ENCODE measurements at places on chromosomes 1 and 21. TPM values are rescaled to one million over a fixed set of nuclear protein-coding genes. Genes with fewer than 3 reads are reported as not detected.

RNF223 gene
- 147 TPM for total RNA-seq

DMBX1 gene
- 2.4 TPM for total RNA-seq

GPR25 gene
- not detected for total RNA-seq

IPP gene
- total RNA-seq, result 8.8 TPM

RIMS3 gene
- 4.2 TPM for total RNA-seq

NPHP4 gene
- 23.8 TPM for total RNA-seq

FBXO2 gene
- total RNA-seq, result 15.3 TPM

RRP15 gene
- 39.3 TPM for total RNA-seq

CRYAA gene
- not detected for total RNA-seq

ANKRD65 gene
- 0.18 TPM for total RNA-seq

VHLL gene
- 1.1 TPM for total RNA-seq

HAO2 gene
- not detected for total RNA-seq

SAMD13 gene
- total RNA-seq, result 1.1 TPM

DNA sequence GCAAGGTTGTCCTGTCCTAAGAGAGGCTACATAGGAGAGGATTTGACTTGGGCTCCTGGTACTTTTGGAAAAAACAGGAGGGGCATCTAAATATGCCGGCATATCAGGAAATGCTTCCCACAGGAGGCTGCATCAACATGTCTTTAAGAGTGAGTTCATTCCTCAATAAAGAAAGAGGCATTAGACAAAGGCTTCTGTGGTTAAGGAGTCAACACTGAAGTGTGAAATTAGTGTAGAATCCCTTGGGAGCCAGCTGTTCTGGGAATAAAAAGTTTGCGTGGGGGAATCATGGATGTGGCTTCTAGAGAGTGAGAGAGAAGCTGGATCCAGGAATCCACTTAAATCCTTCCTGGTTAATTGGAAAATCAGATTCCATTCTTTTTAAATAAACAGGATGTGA, 69.5 kb downstream of the DNM3 start:
- peaks cover 7% of the 10 kb centered on the region for H3K4me1 ChIP-seq
- no peak overlapping the region for H3K27ac ChIP-seq
- peaks cover 44% of the 10 kb centered on the region for H3K27me3 ChIP-seq
- no peak for DNase-seq

- H3K36me3 ChIP-seq, result no peaks in the 10 kb centered on the region
- H3K27me3 ChIP-seq, result peaks cover 3% of the 10 kb centered on the region
- peak within 1 kb of the TSS; percentile 88 for H3K27ac ChIP-seq
- peak; percentile 55 for DNase-seq
Measured at GRCh38 chr1:89363638-89364536, at the start of gene GBP6. Gene GBP6 (plus strand): TSS chr1:89364059. CDS start chr1:89368552, 4,493 bp downstream.

- DNase-seq, result no peak
- no peaks in the 10 kb centered on the region for H3K27me3 ChIP-seq
- H3K27ac ChIP-seq, result no peak overlapping the region
- peaks cover 27% of the 10 kb centered on the region for H3K36me3 ChIP-seq
- H3K4me3 ChIP-seq, result no peak overlapping the region
- H3K4me1 ChIP-seq, result peaks cover 7% of the 10 kb centered on the region
Measured at GRCh38 chr1:227775841-227776240, 39.6 kb upstream of the PRSS38 start.

DNA sequence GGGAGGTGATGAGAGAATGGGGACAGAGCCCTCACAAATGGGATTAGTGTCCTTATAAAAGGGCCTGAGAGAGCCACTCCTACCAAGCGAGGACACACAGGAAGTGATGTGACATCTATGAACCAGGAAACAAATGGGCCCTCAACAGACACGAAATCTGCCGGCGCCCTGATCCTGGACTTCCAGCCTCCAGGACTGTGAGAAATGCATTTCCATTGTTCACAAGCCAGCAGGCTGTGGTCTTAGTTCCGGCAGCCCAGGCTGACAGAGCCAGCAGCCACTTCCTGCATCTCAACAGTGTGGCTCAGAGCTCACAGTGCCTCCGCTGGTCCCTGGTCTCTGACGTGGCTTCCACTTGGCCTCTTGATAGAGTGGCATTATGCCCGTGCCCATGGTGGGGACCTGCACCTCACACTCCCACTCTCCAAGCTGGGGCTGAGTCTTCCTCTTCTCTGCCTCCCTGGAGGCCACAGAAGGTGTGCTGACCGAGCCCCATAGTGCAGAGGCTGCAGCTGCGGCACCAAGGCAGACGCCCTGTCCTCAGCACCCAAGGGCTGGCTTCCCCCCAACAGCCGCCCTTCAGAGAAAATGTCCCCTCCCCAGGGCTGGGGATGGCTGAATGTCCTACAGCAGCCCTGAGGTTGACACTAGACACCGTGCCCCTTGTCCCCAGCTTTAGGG, 44.9 kb downstream of the ACOT7 start:
- peak overlapping the region; percentile 88 for H3K27ac ChIP-seq
- H3K36me3 ChIP-seq, result peaks cover 3% of the 10 kb centered on the region
- peaks cover 40% of the 10 kb centered on the region for H3K4me1 ChIP-seq

DNA sequence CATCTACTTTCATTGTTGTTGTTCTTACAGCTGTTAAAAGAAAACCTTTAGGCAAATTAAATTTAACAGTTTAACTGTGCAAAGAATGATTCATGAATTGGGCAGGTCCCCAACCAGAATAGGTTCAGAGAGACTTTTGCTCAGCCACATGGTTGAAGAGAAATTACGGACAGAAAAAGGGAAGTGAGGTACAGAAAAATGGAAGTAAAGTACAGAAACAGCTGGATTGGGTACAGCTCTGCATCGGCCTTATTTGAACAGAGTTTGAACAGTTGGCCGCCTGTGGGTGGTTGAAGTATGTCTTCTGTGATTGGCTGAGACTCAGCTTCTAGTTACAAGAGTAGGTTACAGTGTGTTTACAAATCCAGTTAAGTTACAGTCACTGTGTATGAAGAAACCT, 210.1 kb downstream of the FGGY start:
- H3K27ac ChIP-seq, result peak overlapping the region; percentile 52
- peaks cover 19% of the 10 kb centered on the region for H3K4me1 ChIP-seq
- DNase-seq, result peak; percentile 64
- no peaks in the 10 kb centered on the region for H3K36me3 ChIP-seq
- no peaks in the 10 kb centered on the region for H3K27me3 ChIP-seq
- 0 out of 2 replicates have a peak overlapping the region, but pooled peaks have one; percentile 3 for H3K4me3 ChIP-seq

GRCh38 chr1:204858363-204858821, 12.3 kb upstream of the NFASC start:
- no peaks in the 10 kb centered on the region for H3K36me3 ChIP-seq
- no peak overlapping the region for H3K27ac ChIP-seq
- peak; percentile 68 for DNase-seq
- peaks cover 43% of the 10 kb centered on the region for H3K27me3 ChIP-seq
- H3K4me1 ChIP-seq, result peaks cover 6% of the 10 kb centered on the region

DNA sequence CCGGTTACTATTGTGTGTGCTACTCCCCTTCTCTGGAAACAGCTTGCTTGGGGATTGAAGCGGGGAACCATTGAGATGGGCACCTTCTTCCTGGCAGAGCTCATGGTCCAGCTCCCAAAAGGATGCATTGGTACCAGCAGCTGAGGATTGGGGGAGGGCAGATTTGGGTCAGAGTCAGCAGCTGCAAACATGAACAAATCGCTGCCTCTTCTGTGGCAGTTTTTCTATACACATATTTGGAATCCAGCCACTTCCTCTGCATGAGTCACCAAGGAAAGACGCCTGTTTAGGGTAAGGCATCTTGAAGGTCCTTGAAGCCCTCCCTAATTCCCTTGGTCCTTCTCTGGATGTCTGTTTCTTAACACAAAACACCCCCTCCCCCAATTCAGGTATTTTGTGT, 104.7 kb downstream of the DAB1 start:
- H3K27me3 ChIP-seq, result 0 out of 2 replicates have a peak, but pooled peaks cover 2% of the 10 kb centered on the region
- no peaks in the 10 kb centered on the region for H3K4me1 ChIP-seq
- DNase-seq, result peak; percentile 46
- H3K36me3 ChIP-seq, result no peaks in the 10 kb centered on the region
- no peak overlapping the region for H3K4me3 ChIP-seq

- peaks cover 63% of the 10 kb centered on the region for H3K36me3 ChIP-seq
- H3K27ac ChIP-seq, result no peak overlapping the region
- no peaks in the 10 kb centered on the region for H3K27me3 ChIP-seq
- DNase-seq, result no peak
- no peak overlapping the region for H3K4me3 ChIP-seq
Measured at GRCh38 chr1:30977511-30977910, 69.0 kb upstream of the SDC3 start.

DNA sequence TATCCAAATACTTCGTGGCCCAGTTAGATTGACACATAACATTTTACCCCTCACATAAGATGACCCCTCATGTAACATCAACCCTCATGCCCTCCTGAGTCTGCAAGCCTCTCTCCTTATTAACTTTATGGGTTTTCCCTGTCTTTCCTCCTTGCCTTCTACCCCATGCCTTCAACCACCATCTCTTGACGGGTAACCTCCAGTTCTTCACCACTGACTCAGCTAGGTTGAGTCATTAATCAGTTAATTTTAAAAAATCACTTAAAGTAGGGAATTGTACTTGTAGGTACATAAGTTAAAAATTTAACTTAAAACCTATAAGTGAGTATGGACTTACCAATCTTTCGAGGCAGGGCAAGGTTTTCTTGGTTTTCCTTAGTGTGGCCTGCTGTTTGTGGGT, 330.7 kb downstream of the CAMTA1 start:
- H3K27ac ChIP-seq, result no peak overlapping the region
- H3K4me1 ChIP-seq, result no peaks in the 10 kb centered on the region
- DNase-seq, result no peak
- no peak overlapping the region for H3K4me3 ChIP-seq
- H3K27me3 ChIP-seq, result peaks cover 67% of the 10 kb centered on the region

DNA sequence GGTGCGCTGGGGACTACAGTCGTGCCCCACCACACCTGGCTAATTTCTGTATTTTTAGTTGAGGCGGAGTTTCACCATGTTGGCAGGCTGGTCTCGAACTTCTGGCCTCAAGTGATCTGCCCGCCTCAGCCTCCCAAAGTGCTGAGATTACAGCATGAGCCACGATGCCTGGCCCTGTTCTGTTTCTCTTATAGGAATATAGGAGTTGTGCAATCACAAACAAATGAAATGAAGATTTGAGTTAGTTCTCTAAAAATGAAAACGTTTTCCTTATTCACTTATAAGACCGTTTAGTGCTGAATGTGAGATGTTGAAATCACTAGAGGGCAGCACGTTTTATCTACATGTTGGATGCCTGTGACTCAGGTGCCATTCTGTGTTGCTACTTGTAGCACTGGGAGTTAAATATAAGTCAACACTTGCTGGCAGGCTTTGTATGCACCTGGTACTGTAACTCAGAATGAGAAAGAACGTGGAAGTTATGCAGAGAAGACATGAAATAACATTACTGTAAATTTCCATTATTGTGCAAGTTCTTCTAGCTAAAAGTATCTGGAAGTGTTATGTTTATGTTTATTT, 45.8 kb downstream of the MIGA1 start:
- H3K4me1 ChIP-seq, result peaks cover 15% of the 10 kb centered on the region
- H3K27me3 ChIP-seq, result no peaks in the 10 kb centered on the region
- DNase-seq, result peak; percentile 74
- no peak overlapping the region for H3K4me3 ChIP-seq

DNA sequence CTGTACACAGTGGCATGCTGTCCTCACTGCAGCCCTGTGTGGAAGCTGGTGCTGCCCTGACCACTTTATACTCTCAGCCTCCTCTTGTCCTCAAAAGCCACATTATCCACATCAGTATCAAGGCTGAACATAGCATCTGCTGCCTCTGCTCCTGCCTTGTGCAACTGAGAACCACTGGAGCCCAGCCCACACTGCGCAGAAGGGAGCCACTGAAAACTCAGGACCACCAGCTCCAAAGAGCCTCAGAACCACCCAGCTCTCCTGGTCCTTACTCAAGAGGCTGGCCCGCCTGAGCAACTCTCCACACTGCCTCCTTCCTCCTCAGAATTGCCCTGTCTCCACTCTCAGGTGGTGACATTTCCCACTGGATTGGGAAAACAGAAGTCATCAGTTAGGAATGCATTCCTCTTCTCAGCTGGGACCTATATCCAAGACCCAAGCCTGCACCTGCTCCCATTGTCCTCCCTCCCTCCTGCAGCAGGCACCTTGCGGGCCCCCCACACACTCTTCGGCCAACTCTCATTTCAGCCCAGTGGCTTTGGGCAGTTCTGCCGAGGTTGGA, 7.0 kb upstream of the KISS1 start:
- H3K27me3 ChIP-seq, result no peaks in the 10 kb centered on the region
- peak; percentile 79 for DNase-seq
- peaks cover 36% of the 10 kb centered on the region for H3K4me1 ChIP-seq
- H3K36me3 ChIP-seq, result no peaks in the 10 kb centered on the region

- H3K27ac ChIP-seq, result no peak overlapping the region
- no peak overlapping the region for H3K4me3 ChIP-seq
- H3K27me3 ChIP-seq, result no peaks in the 10 kb centered on the region
- DNase-seq, result peak; percentile 67
- no peaks in the 10 kb centered on the region for H3K36me3 ChIP-seq
Measured at GRCh38 chr1:183685112-183685713, 32.1 kb upstream of the APOBEC4 start.

DNA sequence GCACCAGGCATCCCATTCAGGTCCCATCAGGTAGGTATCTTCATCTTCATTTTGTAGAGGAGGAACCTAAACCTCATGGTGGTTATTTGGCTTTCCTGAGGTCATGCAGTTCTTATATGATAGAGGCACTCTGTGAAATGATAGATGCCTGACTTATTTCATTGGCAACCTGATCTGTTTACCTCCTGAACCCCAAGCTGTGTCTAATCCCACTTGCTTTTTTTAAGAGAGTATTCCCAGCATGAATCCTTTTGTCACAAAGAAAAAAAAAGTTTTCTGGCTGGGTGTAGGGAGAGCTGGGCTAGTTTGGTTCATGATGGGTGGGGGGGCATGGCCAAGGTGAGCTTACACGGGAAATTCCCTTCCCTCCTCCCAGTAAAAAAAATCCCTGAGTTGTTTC, 154.2 kb downstream of the TENT5C start:
- H3K27ac ChIP-seq, result no peak overlapping the region
- H3K36me3 ChIP-seq, result no peaks in the 10 kb centered on the region
- H3K27me3 ChIP-seq, result no peaks in the 10 kb centered on the region
- no peak for DNase-seq

- H3K27ac ChIP-seq, result no peak overlapping the region
- no peak overlapping the region for H3K4me3 ChIP-seq
- H3K4me1 ChIP-seq, result peaks cover 11% of the 10 kb centered on the region
- no peaks in the 10 kb centered on the region for H3K36me3 ChIP-seq
Measured at GRCh38 chr1:161407451-161407985, 39.8 kb upstream of the CFAP126 start.

DNA sequence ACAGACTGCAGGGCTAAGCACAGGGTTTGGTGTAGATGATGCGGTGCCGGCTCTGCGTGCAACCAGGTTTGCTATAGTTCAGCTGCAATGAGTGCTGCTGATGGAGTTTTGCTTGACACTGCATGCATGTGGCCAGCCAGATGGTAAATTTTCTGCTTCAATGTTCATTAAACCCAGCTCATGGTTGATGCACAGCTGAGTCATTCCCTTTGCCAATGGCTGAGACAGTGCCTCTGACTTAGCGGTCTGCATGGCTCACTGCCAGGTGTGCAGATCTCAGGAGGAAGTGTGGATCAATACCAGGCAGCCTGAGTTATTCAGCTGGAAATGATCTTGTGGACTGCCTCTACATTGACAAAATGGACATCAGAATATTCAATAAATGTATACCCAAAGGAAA, 172.7 kb upstream of the ZP4 start:
- peaks cover 38% of the 10 kb centered on the region for H3K4me1 ChIP-seq
- H3K4me3 ChIP-seq, result no peak overlapping the region
- H3K27ac ChIP-seq, result peak overlapping the region; percentile 95
- H3K36me3 ChIP-seq, result no peaks in the 10 kb centered on the region

Measured in PC-3 (cell line).